ENCODE measurements at places on chromosomes 3 and 15.

- DNase-seq, result no peak
These were observed 229.6 kb downstream of the BBX start for GRCh38 chr3:107752202-107752990.

- no peak for DNase-seq
These were observed 492.5 kb downstream of the NLGN1 start for GRCh38 chr3:173890091-173890490.

- no peak for DNase-seq
These were observed 35.5 kb downstream of the LEO1 start for GRCh38 chr15:51936105-51936478.

GRCh38 chr15:76116138-76116885, 56.5 kb downstream of the TMEM266 start:
- no peak for DNase-seq

- no peak for DNase-seq
These were observed 313.1 kb downstream of the WDR72 start for GRCh38 chr15:53446376-53446775.

- no peak for DNase-seq
These were observed 35.8 kb downstream of the BTD start for GRCh38 chr3:15637131-15637951.

- no peak for DNase-seq
These were observed 712.5 kb downstream of the PLOD2 start for GRCh38 chr3:145448436-145448835.

- DNase-seq, result no peak
These were observed 27.8 kb downstream of the FAM43A start for GRCh38 chr3:194713299-194714136.

DNA sequence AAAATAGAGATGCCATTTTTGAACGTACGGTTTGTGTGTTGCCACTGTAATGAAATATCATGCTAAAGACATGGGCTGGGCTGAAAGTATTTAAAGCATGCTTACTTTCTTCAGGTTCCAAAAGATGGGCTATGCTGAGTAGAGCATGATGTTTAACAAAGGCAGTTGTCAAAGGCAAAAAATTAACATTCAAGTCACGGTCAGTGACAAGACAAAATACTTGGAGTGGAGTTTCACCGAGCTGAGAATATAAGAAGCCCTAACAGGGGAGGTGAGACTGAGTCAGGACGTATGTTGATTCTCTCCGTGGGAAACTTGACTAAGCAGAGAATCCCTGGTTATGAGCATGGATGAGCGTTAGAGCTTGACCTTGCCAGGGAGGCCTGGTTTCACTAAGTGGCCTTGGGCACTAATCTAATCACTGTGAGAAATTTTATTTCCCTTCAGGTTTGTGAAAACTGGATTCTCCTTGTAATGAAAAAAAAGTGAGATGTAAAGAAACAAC, 218.2 kb upstream of the ADAMTS9 start:
- DNase-seq, result no peak

DNA sequence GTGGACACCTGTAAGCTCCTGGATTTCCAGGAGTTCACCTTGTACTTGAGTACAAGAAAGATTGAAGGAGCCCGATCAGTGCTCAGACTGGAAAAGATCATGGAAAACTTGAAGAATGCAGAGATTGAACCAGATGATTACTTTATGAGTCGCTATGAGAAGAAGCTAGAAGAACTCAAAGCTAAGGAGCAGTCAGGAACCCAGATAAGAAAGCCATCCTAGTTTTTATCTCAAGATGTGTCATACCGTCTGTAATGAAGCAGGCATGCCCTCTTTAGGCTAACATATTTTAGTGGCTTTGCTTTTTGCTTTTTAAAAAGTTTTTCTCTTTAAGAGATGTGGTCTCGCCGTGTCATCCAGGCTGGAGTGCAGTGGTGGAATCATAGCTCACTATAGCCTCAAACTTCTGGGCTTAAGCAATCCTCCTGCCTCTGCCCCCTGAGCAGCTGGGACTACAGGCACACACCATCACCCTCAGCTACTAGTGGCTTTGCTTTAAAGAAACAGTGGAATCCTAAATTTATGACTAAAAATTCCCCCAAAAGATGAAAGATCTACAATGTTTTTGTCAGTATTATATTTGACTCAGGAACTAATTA, 28.1 kb downstream of the EXOG start:
- DNase-seq, result no peak

GRCh38 chr15:67790610-67791319, 34.5 kb upstream of the SKOR1 start:
- DNase-seq, result no peak

- DNase-seq, result no peak
These were observed 47.5 kb downstream of the ALDH1L1 start for GRCh38 chr3:126132751-126133511.

DNA sequence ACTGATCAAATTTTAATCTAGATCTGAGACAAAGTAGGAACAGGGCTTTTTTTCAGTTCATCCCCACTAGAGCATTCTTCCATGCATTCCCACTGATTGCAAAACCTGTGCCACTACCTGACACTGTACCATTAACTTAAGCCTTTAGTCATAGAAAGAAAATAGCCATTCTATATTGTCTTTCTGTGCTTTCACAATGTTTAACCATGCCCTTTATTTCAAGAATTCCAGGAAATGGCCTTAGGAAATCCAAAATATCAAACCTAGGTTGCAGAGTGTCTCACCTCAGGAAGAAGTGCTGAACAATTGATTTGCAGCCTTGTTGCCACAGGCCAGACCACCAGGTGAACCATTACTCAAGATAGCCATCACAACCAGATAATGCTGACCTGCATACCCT, 56.2 kb upstream of the TGFBR2 start:
- no peak for DNase-seq

GRCh38 chr15:68299436-68299835, 21.9 kb downstream of the FEM1B start:
- no peak for DNase-seq

DNA sequence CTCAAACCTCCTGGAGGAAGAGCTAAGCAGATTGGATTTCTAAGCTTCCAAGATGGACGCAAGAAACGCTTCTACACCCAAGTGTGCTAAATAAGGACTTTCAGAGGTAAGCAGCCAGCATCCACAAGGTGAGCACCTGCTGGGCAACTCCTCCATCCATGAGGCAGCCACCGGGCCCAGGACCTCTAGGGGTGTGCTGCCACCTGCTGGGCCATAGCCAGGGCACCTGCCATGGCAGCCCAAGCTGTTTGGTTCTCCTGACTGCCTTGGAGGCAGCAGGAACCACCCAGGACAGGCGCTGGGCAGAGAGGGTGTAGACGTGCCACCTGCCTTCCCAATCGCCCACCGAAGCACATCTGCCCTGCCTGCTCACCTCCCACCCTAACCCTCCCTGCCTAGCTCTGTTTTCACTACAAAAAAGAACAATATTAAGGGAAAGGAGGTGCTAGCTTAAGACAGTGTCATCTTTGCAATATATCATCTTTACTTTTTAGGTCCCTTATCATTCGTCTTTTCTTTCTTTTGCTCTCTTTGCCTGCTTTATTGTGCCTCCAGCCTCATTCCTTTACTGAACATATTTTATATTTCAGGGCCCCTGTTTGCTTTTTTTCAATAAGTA, 12.9 kb downstream of the C15orf62 start:
- DNase-seq, result peak; percentile 85

GRCh38 chr15:67955252-67955651, 98.9 kb upstream of the PIAS1 start:
- DNase-seq, result no peak

DNA sequence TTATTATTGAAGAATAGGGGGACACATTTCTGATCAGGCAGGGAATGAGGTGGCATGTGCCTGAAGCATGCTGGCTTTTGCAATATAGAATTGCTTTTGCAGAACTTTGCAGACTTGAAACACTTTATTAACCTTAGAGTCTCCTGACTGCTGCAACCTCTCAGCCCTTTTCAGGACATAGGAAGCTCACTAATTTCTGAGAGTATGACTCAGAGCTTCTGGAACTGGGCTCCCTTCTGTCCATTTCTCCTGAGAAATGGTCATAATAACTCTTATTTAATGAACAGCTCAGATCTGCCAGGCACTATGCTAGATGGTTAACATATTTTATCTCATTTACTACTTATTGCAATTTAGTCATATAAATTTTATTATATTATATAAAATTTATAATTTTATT, 38.6 kb upstream of the DGKG start:
- DNase-seq, result no peak

- no peak for DNase-seq
These were observed 14.3 kb upstream of the HPS3 start for GRCh38 chr3:149115114-149115513.

- no peak for DNase-seq
These were observed 4.3 kb downstream of the SLC51A start for GRCh38 chr3:196220587-196220986.

DNA sequence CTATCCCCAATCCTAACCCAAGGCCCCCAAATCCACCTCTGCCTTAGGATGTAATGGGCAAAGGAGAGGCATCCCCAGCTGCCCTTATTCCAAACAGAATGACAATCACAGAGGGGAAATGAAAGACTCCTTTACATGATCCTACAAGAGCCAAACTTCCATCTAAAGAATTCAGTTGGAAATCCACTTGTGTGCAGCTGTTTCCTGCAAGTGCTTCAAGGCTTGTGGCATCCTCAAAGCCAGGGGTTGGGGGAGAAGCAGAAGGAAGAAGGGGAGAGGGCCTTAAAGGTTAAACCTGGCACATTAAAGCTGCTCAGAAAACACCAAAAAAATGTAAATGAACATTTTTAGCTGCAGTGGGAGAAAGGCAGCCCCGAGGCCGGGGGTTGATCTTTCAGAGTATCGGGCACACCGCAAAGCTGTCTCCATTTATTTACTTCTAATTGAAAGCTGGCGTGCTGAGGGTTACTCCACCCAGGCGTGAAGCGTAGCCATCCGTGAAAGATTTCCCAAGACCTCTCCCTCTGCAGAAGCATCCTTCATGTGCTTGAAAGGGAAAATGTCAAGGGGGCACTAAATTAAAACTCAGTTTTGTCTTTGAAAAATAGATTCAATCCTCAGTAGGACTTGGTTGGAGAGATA, 217.8 kb downstream of the SHQ1 start:
- no peak for DNase-seq

GRCh38 chr15:60390871-60391501, 6.8 kb downstream of the ANXA2 start:
- DNase-seq, result no peak

DNA sequence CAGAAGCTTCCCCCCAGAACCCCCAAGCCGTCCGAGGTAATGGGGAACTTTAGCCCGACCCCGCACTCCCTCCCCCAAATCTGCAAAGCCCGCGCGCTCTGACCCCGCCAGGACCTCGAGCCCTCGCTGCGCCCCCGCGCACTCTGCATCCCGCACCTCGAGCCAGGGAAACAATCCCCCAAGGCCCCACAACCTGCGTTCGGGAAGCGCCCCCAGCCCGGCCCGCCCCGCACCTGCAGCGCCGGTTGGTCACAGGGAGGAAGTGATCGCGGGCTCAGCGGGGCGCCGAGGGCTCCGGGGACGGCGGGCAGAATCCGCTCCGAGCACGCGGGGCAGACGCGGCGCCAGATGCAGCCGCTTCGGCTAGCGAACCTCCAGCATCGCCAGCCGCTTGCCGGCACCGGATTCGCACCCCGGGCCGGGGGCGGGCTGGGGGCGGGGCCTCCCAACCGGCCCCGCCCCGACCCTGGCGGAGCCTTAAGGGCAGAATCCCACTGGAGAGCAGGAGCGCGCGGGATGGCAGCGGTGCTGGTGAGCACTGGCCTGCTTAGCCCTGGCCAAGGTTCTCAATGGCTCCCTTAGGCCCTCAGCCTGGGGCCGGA, at the start of gene CAMKV:
TSS of gene CAMKV (minus strand) at position 382 of the 602 bp plus-strand sequence. CDS start 7,518 bp downstream, outside the sequence.
- DNase-seq, result peak; percentile 38

- no peak for DNase-seq
These were observed 46.7 kb downstream of the PARP14 start for GRCh38 chr3:122727294-122727693.

DNA sequence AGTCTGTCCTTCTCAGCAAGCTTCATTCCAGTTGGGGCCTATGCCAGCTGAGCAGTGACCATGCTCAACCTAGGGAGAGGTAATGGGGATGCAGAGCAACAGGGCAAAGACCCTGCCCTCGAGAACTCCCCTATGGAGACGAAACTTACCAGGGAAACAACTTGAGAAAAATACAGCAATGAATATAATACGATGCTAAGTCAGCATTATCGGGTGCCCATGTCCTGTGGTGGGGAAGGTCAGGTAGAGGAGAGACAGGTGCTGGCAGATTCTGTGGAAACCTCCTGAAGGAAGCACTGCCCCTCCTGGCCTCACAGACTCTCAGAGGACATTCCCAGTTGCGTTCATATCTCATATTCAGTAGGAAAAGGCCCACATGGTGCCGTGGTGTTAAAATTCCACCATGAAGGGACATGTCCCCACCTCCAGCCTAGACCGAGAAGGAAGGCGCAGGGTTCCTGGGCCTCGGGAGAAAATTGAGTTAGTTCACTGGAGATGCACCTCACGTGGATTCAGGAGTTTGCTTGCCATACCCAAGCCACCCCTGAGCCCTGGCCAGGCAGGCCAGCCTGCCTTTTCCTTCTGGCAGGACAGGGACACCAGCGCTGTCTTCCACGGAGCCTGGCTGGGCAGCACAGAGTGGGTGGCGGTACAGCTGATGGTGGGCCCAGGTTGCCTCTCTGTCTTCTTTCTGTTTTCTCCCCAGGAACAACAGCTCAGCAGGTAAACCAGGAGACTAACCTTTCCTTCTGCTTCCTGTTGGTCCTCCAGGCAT, 62.4 kb downstream of the BOC start:
- no peak for DNase-seq

- no peak for DNase-seq
These were observed 4.1 kb upstream of the PSMA4 start for GRCh38 chr15:78536134-78536533.

DNA sequence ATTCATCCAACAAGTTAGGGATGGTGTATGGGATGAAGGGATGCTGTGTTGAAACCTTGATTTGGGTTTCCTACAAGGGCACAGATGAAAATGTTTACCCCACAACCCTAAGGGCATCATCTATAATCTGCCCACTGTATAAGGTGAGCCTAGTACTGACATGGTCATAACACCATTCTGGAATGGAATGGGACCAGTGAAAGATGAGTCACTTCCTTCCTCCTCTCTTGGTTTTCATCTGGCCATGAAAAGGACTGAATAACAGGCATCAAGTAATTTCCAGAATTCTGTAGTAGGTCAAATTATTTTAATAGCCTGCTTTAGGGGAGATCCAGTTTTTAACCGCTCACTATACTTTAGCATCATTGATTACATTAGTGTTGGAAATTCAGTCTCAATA, 538.6 kb downstream of the NR2F2 start:
- no peak for DNase-seq

DNA sequence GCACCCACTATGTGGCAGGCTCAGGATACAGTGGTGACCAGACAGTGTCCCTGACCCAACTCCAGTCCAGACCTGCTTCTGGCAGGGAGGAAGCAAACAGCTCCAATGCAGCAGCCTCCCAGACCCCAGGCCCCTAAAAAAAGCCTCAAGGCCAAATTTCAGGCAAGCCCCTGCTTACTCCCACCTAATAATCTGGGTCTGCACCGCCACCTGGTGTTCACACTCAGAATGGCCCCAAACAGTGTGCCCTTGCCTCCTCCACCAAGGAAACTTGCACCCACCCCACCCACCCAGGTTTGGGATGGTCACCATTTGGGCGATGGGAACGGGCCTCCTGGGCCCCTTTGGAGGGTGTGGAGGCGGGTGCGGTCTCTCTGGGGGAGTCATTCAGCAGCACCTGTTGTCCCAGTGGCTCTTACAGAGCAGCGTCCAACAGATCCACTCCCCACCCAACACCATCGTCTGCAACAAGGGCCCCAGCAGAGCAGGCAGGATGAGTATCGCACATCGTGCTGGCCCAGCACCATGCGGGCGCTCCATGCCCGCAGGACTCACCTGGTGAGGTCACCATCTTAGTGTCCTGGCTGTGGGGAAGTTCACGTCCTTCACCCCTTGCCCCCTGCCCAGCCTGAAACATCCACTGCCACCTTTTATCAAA, 17.3 kb downstream of the C3orf18 start:
- DNase-seq, result peak; percentile 86

GRCh38 chr15:47685141-47685870, 32.0 kb upstream of the SEMA6D start:
- DNase-seq, result no peak
